HuH-7.5 (cell line): ENCODE measurements at places on chromosomes 4 and X.
A peak's percentile ranks its signal among the peaks of the same experiment; 100 is the strongest.

DNA sequence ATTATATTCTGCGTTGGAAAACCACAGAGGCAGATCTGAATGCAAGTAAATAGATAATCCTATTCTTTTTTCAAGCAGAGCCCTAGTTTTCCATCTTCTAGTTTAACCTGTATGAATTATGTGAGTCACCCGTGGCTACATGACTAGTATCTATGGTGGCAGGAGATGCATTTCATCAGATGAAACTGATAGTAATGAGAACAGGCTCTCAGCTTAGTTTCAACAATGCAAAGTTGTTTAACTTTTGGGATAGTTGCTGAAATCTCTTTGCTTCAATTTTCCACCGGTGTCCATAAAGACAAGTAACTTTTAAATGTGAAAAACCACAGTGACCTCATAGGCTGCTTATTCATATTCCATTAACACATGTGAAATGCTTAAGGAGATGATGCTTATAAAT, 1317.4 kb upstream of the TENM3 start:
- no peak for DNase-seq

GRCh38 chr4:138510053-138510452, 267.9 kb upstream of the SLC7A11 start:
- no peak for DNase-seq

DNA sequence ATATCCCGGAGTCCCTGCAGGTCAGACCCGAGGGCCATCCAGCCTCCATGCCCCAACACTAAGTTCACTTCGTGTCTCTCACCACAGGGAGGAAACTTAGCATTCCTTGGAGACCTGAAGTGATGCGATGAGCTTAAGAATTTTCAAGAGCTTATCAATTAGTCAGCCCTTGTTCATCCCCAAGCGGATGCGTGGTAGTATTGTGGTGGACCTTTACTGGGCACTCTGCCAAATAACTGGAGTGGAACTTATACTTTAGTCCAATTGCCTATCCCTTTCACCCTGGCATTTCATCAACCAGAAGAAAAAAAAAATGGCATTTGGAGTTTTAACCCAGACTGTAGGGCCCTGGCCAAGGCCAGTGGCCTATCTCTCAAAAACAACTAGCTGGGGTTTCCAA, 137.1 kb downstream of the RELL1 start:
- DNase-seq = no peak

DNA sequence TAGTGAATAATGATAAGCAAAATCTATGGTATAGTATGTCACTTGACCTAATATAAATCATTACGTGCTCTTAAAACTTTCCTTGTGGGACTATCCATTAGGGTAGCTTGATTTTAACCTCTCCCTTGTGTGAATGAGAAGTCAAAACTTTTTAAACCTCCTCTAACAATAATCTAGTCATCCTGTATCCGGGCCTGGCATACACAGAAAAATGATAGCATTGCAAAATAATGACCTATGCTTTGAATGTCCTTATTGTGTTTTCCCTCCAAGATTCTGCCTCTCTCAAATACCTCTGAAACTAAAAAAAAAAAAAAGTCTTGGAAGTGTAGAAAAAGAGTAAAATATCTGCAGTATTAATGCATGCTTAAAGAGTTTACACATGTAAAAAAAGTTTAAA, 250.0 kb upstream of the NDST3 start:
- no peak for DNase-seq

- DNase-seq = peak; percentile 10
These were observed 5.6 kb upstream of the SMIM31 start for GRCh38 chr4:164748375-164748774.

DNA sequence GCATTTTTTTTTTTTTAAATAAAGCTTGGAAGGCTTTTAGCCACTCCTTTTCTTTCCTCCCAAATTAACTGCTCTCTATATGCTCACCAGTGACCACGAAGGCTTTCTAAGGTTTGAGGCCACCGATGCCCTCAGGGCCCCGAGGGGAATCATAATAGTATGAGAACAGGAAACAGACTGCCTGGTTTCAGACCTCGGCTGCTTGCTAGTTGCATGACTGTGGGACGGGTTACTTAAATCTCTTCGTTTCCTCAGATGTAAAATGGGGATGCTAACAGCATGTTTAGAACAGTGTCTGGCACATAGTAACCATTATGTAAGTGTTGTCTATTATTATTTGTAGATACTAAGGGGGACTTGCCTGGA, 3.6 kb downstream of the LINC00632 start:
- no peak for DNase-seq

DNA sequence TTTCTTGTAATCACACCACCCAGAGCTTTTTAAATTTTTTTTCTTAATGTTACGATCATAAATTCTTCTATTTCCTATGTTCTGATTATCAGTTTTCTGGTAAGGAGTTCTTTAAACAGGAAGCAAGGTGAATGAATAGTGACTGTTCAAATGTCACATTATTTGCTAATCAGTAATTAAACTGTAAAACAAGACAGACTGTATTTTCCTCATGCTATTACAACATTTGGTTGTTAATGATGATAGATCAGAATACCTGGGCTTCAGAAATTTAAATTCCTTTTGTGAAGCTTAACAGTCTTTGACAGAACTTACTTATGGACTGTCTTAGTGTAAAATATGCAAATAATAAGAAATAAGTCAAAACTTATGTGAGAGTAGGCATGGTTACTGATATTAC, 41.4 kb downstream of the CLCN3 start:
- no peak for DNase-seq

- no peak for DNase-seq
These were observed 172.8 kb upstream of the DCAF12L2 start for GRCh38 chrX:126338916-126339315.

DNA sequence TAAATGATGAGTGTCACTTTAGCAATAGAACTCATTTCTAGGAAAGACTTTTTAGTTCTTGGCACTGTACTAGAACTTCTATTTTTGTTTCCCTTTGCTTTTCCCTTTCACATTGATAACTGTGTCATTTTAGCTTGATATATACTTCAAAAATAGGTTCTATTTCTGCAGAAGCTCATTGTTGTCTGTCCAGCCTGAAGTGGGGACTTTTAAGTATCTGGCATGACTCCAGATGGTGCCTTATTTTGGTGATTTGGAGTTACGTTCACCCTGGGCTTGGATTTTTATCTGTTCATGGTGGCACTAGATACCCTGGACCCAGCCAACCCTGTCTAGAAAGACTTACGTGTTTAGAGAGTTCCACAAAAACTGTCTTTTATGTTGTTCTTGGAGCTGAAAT, 3.4 kb downstream of the ABHD18 start:
- no peak for DNase-seq

DNA sequence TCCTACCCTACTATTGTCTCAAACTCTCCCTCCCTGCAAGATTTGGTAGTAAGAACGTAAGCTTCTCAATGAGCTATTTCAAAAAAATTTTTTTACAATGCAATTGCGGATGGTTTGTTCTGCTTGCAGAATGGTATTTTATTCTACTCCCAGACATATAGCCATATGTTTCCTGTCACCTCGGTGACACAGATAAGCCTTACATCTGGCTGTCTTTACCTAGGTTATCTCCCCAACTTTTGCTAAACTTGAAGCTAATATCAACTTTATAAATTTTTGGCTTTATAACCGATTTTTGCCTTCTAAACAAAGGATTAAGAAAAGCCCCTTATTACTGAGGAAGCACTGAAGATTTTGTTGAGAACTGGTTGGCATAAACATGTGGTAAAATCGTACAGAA, 331.5 kb downstream of the TENM3 start:
- no peak for DNase-seq

DNA sequence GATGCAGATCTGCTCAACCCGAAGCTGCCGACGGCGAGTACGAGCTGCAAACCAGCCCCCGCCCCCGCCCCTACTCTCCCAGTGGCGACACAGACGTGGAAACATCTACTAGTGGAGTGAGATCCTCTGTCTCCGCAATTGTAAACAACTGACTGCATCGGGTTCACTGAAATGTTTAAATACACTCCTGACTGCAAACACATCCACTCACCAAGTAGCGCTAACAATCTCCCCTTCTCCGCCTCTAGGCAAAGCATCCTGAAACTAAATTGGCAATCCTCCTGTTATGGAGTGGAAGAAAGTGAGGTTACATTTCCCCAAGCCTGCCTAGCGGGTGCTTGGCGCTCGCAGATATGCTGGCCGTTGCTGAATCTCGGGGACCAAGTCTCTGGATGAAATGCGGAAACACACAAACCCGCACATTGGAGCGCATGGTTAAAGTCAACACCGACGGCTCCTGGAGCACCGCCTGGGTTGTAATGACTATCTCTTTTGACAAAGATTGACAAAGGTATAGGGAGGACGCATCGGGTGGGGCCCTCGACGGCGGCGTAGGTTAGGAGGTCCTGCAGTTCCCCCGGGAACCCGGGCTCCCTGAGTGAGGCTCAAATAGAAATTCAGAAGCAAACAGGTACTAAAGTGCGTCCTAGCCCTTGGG, 117.0 kb upstream of the TEX13C start:
- no peak for DNase-seq

DNA sequence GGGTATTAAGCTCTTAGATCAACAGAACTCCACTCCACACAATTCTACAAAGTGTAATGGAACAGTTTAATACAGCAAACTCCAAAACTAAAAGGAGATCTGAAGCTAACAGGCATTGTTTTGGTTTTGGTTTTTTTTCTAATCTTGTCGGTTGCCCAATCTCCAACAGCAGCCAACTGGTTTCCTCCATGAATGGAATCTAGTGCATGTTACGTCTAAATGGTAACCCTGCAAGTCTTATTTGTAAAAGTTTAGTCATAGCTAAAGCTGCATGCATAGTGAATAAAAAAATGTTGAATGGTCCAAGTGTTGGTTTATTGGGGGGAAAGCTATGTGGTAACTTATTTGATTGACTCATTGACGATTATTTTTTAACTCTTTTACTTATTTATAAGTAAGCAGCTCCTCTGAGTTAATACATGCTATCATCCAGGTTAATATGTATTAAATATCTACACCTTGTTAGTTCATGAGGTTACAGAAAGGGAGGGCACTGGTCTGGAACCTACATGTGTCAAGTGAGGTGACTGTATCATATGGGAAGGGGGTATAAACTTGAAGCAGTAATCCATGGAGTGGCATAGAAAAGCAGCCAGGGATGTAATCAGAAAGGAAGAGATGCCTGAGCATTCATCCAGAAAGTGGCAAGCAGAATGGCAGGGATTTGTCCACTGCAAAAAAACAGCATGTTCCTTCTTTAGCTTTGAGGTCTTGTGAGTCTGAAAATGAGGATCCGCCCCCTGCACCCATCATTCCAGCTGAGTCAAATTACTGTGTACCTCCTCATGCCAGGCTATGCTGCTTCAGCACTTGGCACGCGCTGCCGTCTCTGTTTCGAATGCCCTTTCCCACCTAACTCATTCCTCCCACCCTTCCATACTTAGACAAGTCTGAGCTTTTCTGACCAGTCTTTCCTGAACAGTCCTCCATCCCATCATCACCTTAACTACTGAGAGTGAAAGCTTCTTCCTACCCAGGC, 81.7 kb downstream of the PDGFC start:
- DNase-seq = no peak

DNA sequence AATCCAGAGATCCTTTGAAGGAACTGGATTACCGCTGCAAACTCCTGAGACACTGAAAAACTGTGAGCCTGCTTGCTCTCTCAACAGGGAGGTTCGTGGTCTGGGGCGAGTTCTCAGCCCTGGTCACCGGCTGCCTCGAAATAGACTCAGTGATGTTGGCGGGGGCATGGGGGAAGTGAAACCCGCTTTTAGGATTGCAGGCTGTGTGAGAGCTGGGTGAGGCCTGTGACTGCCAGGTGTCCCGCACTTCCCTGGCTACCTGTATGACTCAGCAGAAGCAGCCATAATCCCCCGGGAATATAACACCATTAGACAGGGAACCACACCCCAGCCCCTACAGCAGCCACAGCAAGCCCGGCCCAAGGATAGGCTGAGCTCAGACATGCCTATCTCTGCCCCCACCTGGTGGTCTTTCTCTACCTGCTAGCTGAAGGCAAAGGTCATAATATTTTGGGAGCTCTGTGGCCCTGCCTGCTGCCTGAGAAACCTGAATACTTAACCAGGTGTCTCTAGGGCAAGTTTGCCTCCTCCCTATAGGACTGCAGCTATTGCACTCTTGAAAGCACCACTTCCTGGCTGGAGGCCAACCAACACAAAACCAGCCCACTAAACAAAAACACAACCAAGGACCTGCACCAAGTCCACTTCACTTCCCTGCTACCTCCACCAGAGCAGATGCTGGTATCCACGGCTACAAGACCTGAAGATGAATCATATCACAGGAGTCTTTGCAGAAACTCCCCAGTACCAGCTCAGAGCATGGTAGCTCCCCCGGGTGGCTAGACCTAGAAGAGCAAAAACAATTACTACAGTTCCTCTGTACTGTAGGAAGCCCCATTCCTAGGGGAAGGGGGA, 202.0 kb downstream of the RRAGB start:
- DNase-seq = no peak

GRCh38 chr4:85555206-85555605, 80.3 kb downstream of the ARHGAP24 start:
- no peak for DNase-seq

DNA sequence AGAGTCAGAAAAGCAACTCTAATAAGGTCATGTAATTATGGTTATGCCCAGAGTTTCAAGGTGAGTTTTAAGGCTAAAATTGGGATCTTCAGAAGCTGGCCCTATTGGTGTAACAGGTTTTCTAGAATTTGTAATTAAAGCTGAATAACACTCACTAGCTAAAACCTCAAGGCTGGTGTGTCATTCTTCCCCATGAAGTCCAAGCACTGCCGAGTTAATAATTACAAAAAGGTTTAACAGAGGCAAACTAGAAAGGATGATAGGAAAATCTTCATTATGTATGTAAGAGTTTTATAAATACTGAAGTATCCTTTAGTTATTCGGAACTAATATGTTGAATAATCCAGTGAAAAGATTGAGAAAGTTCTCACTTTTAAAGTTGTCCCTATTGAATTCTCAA, 34.3 kb downstream of the MXRA5 start:
- DNase-seq = no peak

GRCh38 chr4:48949518-48950219, 36.4 kb upstream of the CWH43 start:
- DNase-seq = no peak

DNA sequence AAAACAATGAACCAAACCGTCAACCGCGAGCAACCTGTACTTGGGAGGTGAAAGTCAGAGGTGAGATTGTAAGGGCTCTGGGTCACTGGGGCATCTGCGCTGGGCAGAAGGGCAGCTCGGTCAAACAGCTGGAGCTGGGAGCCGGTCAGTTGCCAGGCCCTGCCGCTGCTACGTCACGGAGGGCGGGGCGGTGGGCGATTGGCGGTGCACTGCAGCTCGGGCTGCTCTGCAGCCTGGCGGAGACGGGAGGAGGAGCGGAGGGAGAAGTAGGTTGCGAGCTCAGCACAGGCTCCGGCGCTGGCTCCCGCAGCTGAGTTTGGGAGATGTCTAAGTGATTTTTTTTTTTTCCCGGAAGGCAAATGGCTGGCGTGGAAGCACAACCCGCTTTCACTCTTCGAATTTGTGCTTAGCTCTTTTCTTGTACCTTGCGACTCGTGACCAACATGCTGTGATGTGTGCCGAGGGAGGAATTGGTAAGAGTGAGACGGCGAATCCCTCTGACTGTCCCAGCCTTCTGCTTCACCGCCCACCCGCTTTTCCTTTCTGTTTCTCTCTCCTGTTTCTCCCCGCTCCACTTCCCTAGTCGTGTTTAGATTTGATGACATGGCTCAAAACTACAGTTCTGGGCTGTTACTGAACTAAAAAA, at the start of gene ATP10D:
Gene ATP10D (plus strand): TSS at position 229 of the 646 bp plus-strand sequence. CDS start 27,266 bp downstream, outside the sequence.
- DNase-seq = peak; percentile 29

GRCh38 chr4:174826660-174827059, 2.4 kb downstream of the GLRA3 start:
- DNase-seq = no peak

GRCh38 chr4:73895201-73896175, 26.3 kb downstream of the CXCL1 start:
- DNase-seq = no peak
